ENCODE measurements at places on chromosomes 7 and 10. TPM values are rescaled to one million over a fixed set of nuclear protein-coding genes. Genes with fewer than 3 reads are reported as not detected.

The NPC1L1 gene
- not detected for total RNA-seq

The GIMAP6 gene
- total RNA-seq, result 5.4 TPM

The GATA3 gene
- total RNA-seq, result 0.06 TPM

The RBM20 gene
- total RNA-seq, result 0.66 TPM

The MACC1 gene
- 0.06 TPM for total RNA-seq

The A1CF gene
- total RNA-seq, result not detected

The AEBP1 gene
- total RNA-seq, result 228 TPM

The CHN2 gene
- not detected for total RNA-seq

The GPR85 gene
- total RNA-seq, result 2.1 TPM

The HOXA10 gene
- total RNA-seq, result under 0.01 TPM

The CALCR gene
- not detected for total RNA-seq

The NUTM2E gene
- 0.19 TPM for total RNA-seq

The CHST15 gene
- 14.4 TPM for total RNA-seq

The UPK3BL1 gene
- 11.9 TPM for total RNA-seq

The KCNMA1 gene
- 95.4 TPM for total RNA-seq

The CCDC7 gene
- 12.4 TPM for total RNA-seq

The OR13A1 gene
- not detected for total RNA-seq

The FXYD4 gene
- total RNA-seq, result not detected

The ADCY1 gene
- 0.12 TPM for total RNA-seq

The IFIT1B gene
- 0.06 TPM for total RNA-seq

The SORCS1 gene
- under 0.01 TPM for total RNA-seq

The POLR2J3 gene
- 27.0 TPM for total RNA-seq

The MEST gene
- total RNA-seq, result 2.0 TPM

The TSPAN15 gene
- total RNA-seq, result 4.2 TPM

The PHYH gene
- total RNA-seq, result 22.2 TPM

The NUP205 gene
- total RNA-seq, result 39.2 TPM

The SFRP5 gene
- not detected for total RNA-seq

The MYPN gene
- 0.26 TPM for total RNA-seq

The VAX1 gene
- total RNA-seq, result not detected

The MUC3A gene
- not detected for total RNA-seq

The VWA2 gene
- under 0.01 TPM for total RNA-seq

The SHTN1 gene
- total RNA-seq, result 1.2 TPM

The FAM221A gene
- total RNA-seq, result 1.5 TPM

The CALHM3 gene
- total RNA-seq, result not detected

The SLC26A4 gene
- 20.5 TPM for total RNA-seq

The ASB10 gene
- total RNA-seq, result not detected

The C10orf143 gene
- total RNA-seq, result 0.93 TPM

The ZFAND4 gene
- total RNA-seq, result 6.2 TPM

The ITPRID1 gene
- not detected for total RNA-seq

The CTTNBP2 gene
- 1.9 TPM for total RNA-seq

The GALNT17 gene
- not detected for total RNA-seq

The TMEM270 gene
- not detected for total RNA-seq

The LRRTM3 gene
- not detected for total RNA-seq

The HABP2 gene
- total RNA-seq, result not detected

The LCOR gene
- total RNA-seq, result 11.0 TPM

The GRID2IP gene
- not detected for total RNA-seq

The STK31 gene
- not detected for total RNA-seq

The OR6V1 gene
- total RNA-seq, result not detected

The SPDYE8 gene
- not detected for total RNA-seq

The CNTNAP2 gene
- total RNA-seq, result not detected

All from aortic smooth muscle cell (primary cell).